ENCODE measurements at places on chromosomes 1 and 21.
A peak's percentile ranks its signal among the peaks of the same experiment; 100 is the strongest.

DNA sequence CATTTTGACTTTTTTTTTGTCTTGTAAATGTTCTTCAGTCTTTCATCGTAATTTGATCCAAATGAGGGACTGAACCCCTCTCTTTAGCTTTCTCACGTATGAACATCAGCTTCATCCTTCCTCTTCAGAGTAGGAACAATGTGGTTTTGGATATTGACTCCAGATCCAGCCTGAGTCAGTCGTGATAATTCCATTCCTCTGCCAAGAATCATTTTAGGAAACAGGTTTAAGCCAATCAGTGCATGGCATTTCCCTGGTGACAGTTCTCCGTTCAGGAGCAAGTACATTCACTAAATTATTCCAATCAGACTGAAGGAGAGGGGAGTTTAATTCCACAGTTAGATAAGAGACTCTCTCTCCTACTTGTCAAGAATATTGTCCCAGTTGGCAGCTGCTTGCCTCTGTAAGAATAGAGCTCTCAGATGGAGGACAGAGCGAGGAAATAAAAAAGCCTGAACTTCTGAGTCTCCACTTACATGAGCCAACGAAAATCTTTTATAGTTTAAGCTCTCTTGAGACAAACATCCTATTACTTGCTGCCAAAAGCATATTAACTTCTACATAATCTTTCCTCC, 18.6 kb downstream of the RHOU start:
- peak; percentile 16 for DNase-seq

DNA sequence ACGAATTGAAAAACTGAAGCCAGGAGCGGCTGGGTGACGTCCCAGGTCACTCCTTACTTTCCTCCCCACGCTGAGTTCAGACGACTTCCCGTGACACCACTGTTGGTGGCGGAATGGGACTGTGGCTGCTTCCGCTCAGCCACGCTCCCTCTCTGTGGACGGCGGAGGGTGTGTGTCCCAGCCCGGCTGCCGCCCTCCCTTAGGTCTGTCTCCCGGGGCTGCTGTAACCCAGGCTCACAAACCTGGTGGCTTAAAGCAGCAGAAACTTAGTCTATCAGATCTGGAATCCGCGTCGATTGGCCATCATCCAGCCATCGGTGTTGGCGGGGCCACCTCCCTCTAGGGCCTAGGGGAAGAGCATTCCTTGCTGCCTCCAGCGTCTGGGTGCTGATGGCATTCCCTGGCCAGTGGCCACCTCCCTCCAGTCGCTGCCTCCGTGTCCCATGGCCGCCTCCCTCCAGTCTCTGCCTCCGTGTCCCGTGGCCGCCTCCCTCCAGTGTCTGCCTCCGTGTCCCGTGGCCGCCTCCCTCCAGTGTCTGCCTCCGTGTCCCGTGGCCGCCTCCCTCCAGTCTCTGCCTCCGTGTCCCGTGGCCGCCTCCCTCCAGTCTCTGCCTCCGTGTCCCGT, 17.5 kb downstream of the TRPM2 start:
- DNase-seq = no peak

- no peak for DNase-seq
These were observed 765.6 kb upstream of the B3GALT2 start for GRCh38 chr1:193951984-193952383.

GRCh38 chr1:40665335-40666171, at the start of gene RIMS3:
Gene RIMS3, minus strand, starts transcription at chr1:40665682. Its CDS starts 23,757 bp downstream, at chr1:40641925.
- peak; percentile 92 for DNase-seq

- no peak for DNase-seq
These were observed 100.4 kb downstream of the ACBD6 start for GRCh38 chr1:180402001-180402400.

GRCh38 chr1:94777281-94777680, 42.9 kb upstream of the SLC44A3 start:
- DNase-seq = no peak

- peak; percentile 74 for DNase-seq
These were observed 80.9 kb upstream of the LBR start for GRCh38 chr1:225508538-225509375.

- DNase-seq = no peak
These were observed 9.9 kb downstream of the TSSK3 start for GRCh38 chr1:32372149-32372756.

DNA sequence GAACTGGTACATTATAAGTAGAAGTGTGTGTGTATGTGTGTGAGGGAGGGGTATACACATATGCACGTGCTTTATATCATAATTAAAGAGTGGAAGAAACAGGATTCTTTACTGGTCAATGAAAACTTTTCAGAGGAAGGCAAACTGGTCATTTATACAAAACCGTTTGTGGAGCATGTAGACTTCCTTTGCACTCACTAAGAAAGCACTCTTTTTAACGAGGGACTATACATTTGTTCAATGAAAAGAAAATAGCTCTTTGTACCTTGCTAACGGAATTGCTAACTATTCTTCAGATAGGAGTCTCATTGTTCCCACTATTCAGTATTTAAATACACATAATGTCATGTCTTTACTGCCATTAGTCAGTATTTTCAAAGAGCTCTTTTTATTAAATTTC, 219.3 kb downstream of the ST6GALNAC3 start:
- no peak for DNase-seq

DNA sequence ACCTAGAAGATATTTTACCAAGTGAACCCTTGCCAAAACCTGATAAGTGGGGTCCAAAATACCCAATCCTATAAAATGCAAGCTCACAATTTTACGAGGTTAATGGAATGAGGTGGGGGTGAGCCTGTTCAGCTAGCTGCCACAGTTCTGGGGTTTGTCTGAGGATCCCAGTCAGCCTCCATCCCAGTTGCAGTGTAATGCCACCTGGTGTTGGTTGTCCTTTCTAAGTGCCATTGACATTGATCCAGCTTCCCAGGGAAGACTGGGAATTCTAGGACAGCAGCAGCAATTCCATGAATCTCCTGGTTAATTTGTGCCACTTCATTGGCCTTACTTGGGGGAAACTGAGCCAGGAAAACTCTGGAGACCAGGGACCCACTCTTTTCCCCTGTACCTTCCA, 298.3 kb downstream of the RWDD3 start:
- DNase-seq = no peak

DNA sequence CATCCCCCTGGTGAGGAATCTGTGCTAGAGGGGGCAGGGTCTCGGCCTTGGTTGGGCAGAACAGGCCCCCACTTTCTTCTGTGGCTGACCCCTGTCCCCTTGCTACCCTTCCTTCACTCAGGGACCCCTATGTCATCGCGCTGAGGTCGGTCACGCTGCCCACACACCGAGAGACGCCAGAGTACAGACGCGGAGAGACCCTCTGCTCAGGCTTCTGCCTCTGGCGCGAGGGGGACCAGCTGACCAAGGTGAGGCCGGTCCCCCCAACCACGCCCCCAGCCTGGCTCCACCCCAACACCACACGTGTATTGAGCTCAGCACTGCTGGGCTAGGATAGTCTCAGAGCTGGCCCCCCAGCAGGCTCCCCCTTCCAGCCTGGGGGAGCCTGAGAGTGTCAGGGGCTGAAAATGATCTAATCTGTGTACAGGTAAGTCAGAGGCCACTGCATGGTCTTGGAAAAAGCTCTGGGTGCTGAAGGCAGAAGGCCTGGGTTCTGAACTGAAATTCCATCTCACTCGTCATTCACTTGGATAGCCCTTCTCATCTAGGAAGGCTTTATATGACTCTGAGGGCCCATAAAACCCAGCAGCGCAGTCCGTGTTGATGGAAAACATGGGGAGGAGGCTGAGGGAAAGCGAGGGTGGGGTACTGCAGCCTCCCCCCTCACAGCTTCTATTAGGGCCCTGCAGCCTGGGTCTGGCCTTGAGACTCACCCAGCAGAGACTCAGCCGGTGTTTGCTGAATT, 15.3 kb downstream of the FAM151A start:
- no peak for DNase-seq

DNA sequence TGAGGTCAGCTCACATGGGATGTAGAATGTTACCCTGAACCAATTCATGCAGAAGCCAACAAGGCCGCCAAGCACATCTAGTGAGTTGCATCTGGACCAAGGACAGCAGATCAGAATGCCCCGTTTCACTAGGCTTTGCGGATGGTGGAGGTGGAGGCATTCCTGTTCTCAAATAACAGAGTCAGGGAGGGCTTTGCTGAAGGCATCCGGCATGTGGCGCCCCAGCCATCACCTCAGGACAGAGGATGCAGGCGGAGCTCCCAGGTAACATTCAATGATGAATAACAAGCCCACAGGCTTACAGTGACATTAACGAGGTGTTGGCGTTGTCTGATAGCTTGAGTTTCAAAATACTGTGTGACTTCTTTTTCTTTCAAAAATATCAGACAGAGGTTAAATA, 476.2 kb downstream of the CAMTA1 start:
- DNase-seq = no peak

GRCh38 chr1:178642282-178642681, 82.8 kb upstream of the RALGPS2 start:
- DNase-seq = no peak

GRCh38 chr21:42093991-42094421, 22.9 kb downstream of the UMODL1 start:
- peak; percentile 78 for DNase-seq

DNA sequence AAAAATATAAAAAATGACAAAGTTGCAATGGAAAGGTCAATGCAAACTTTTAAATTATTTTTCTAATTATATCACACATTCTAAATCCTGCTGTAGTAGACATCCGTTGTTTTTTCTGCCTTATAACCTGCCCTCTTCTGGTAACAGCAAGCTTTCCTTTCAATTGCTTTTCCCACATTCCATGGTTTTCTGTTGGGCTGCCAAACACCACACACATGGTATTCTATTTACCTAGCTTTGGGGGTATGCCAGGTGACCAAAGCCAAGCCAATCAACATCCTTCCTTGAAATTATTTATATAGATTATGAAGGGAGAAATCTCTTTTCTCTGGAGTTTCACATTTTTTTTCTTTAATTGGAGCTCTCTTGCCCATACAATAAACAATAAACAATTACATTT, 3.4 kb upstream of the LAMC1 start:
- no peak for DNase-seq

GRCh38 chr1:94105581-94105952, 15.4 kb downstream of the ABCA4 start:
- peak; percentile 33 for DNase-seq

DNA sequence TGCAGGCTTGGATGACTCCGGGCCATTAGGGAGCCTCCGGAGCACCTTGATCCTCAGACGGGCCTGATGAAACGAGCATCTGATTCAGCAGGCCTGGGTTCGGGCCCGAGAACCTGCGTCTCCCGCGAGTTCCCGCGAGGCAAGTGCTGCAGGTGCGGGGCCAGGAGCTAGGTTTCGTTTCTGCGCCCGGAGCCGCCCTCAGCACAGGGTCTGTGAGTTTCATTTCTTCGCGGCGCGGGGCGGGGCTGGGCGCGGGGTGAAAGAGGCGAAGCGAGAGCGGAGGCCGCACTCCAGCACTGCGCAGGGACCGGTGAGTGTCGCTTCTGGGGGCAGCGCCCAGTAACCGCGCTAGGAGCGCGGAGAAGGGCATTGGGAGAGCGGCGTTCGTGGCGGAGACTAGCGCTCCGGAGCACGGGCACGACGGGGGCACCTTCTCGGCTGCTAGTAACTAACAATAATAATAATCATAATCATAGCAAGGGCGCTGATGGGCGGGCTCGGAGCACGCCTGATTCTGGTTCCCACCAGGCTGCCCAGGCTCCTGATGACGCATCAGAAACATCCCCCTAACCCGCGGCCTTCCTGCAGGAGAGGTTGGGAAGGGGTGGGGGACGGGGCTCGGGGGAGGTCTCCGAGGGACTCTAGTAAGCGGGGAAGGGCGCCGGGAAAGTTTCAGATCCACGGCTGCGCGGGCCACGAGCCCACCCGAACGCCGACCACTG, at the start of gene MX1:
Gene MX1 (plus strand): TSS at position 286 of the 722 bp plus-strand sequence. CDS start 5,832 bp downstream, outside the sequence.
- peak; percentile 73 for DNase-seq

DNA sequence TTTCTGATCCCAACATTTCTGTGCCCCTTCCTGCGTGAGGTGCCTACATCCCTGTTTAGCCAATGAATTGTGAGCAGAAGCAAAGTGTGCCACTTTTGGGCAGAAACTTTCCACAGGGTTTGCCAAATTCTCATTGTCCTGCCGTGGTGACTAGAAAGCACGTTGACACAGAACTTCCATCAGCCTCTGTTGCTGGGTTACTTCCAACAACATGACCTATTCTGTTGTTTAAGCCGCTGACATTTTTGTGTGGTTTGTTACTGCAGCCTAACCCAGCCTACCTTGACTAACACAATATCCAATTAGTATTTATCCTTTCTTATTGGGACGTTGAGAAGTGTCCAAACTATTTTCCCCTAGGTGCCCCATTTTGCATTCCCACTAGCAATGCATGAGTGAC, 136.8 kb downstream of the URB2 start:
- no peak for DNase-seq

GRCh38 chr1:16425125-16426025, 11.8 kb downstream of the SPATA21 start:
- no peak for DNase-seq

DNA sequence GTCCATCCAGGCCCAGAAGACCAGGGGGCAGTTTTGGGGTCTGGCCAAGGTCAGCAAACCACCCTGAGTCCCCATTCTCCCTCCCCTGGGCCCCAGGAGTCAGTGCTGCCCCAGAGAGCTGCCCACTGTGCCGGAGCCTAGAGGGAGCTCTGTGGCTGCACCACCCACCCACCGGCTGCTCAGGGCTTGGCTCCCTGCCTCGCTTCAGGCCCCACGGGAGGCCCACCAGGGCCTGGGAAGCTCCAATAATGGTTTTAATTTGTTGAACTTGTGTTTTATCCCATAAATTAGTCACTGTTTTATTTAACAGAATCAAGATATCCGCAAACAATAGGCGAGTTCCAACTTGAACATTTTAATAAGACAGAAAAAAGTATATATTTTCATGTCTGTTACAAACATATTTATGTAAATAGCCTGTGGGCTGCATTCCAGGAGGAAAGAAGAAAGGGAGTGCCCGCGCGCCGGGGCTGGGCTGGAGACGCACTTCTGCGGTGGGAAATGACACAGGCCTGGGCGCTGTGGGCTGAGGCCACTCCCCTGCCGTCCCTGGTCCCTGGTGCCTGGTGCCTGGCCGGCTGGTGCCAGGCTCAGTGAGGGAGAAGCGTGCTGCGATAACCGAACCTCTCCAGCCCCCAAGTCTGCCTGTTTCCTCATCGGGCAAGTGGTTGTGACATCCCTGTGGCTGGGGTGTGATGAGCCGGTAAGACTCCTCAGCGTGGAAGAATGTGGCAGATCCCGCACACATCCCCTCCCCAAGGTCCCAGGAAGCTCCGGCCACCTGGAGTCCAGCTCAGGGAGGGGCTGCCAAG, 160.5 kb downstream of the PEX14 start:
- DNase-seq = no peak

DNA sequence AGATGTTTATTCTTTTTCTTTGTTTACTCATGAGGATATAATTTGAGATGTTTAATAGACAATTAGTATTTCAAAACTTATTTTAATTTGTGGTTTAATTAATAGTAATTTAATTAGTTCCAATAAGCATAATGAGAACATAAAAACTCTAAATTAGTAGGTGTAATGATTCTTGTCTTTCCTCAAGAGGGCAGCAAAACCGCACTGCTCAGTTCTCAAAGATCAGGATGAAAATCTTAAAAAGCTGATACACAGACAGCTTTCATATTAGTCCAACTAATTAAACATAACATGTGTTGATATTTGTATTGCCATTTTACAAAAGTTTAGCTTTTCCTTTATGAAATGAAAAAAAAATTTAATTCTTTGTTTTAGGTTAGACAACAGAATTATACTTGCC, 106.7 kb upstream of the C21orf91 start:
- DNase-seq = peak; percentile 59

All from eye (tissue), 1 donor.